ENCODE measurements at places on chromosomes 5 and 9. TPM values are rescaled to one million over a fixed set of nuclear protein-coding genes. Genes with fewer than 3 reads are reported as not detected.

SLCO4C1 gene
- 26.7 TPM for polyA plus RNA-seq

DNA sequence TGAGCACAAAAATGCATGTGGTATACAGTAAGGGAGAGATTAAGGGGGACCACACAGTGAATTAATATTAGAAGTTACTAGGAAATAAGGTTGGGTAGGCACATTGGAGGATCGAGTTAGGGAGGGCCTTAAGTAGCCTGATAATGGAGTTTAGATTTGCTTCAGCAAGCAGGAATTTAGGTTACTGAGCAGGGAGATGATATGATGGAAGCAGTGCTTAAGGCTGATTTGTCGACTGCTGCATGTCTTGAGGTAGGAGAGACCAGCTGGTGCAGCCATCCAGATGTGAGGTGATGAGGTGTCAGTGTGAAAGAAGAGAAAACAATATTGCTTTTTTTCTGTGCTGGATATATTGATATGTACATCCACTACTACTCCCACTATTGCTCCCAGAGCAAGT lies 55.2 kb upstream of the ACTBL2 start:
- no peak for DNase-seq

TRMO gene
- 24.0 TPM for polyA plus RNA-seq

DNA sequence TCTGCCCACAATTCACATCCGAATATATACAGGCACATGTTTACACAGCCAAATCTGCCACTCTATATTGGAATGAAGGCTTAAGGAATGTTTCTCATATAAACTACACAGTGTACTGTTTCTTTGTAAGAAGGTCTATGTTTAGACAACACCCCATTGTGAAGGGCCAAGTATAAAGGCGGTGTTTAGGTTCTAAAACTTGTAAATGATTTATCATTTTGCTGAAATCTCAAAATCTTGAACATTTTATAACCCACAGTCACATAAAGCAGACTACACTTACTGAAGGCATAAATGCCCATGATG lies 94.0 kb downstream of the ZNF608 start:
- DNase-seq, result no peak

DNA sequence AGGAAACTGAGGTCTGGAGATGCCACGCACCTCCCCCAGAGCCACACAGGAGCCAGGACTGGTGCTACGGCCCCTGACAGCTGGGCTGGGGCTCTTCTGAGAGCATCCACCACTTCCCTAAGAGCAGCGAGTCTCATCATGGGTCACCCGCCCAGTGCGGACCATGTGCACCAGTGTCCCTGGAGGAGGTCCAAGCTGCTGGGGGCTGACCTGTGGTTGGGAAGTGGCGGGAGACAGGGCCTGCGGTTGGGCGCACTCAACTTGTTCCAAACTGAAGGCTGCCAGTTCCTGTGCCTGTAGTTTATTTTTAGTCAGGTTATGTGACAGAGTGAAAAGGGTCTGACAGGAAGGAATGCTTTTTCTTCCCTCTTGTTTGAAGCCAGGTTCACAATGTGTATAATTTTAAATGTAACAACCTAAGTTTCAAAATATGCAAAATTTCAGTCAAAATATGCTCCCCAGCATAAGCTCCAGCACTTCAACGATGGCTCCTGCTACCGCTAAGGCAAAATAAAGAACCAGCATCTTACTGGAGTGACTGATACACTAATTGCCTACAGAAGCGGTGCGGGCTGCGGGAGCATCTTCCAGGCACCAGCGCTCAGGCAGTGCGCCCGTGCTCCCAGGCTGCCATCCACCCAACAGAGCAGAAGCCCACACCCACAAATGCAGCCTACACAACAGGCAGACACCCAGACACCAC lies 14.8 kb downstream of the BARHL1 start:
- no peak for DNase-seq

GRCh38 chr5:145027286-145027685 lies 807.9 kb downstream of the PRELID2 start:
- DNase-seq, result no peak

GRCh38 chr9:127393645-127394044 lies 3.3 kb upstream of the SLC2A8 start:
- no peak for DNase-seq

NOXA1 gene
- polyA plus RNA-seq, result 6.7 TPM

DNA sequence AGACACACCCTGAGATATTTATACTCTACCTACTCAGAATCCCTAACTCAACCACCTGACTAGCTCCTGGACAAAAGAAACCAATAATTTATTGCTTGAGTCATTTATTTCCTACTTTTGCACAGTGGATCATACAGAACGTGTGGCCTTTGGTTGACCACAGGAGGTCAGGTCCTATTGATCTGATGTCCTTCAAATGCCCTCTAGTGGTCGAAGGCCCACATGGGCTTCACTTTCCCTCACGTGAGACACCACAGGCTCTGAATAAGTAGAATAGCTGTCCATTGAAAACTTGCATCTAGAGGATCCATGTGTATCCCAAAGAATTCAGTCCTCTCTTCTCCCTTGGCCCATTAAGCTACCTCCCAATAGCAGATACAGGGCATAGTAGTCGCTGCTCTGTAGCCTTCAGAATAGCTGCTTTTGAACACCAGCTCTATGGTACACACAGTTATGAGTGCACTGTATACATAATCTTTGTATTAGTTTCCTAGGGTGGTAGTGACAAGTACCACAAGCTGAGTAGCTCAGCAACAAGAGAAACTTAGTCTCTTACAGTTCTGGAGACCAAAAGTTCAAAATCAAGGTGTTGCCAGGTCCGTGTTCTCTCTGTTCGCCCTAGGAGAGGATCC lies 177.6 kb upstream of the SMARCA2 start:
- peak; percentile 10 for DNase-seq

- DNase-seq, result no peak
Measured at GRCh38 chr9:123157221-123157620, 111.2 kb downstream of the STRBP start.

DNA sequence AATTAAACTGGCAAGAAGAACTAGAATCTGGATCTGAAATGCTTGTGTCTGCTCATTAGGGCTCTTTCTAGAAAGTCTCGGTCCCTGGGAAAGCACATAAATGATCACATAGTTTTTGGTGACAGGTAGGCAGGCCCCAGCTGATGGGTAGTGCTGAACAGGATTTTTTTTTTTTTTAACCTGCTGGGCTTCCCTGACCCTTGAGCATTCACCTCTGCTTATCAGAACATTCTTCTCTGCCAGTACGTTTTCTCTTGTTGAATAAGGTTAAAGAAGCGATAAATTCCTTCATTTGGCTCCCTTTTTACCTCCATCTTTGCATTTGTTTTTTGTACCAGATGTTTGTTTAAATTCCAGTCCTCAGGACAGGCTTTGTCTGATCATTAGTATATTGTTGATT lies 8.8 kb downstream of the KDM4C start:
- no peak for DNase-seq

DNA sequence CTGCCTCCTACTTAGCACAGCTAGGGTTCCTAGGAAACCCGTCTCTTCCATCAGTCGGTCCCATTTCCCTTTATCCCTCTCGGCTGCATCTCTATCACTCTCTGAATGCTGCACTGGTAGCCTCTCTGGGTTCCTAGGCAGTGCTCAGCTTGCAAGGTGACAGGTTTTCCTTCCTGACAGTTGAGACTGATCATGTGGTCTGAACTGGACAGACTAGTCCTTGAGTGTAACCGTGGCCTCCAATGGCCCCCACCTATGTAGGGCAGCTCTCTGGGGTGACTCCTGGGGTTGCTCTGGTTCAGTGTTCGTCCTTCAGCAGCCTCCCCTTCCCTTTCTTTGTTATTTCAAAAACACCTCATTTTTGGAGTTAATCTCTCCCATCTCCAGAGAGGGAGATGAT lies 3.8 kb downstream of the TMEM8B start:
- no peak for DNase-seq

TLX3 gene
- not detected for polyA plus RNA-seq

TMEM252 gene
- 7.7 TPM for polyA plus RNA-seq

DNA sequence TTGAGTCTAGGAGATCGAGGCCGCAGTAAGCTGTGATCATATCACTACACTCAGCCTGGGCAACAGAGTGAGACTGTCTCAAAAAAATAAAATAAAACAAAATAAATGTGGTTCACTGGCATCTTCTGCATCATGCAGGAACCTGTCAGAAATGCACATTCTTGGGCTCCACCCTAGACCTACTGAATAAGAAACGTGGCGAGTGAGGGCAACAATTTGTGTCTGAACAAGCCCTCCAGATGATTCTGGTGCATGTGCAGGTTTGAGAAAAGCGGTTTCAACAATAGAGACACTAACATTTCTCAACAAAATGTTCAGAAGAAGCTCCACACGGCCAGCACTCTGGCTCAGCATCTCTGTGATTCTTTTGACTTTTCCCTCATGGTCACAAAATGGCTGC lies 42.8 kb upstream of the CPEB4 start:
- no peak for DNase-seq

GRCh38 chr9:110767559-110768063 lies 99.0 kb downstream of the MUSK start:
- no peak for DNase-seq

CCIN gene
- 0.42 TPM for polyA plus RNA-seq

GRCh38 chr9:36423206-36423605 lies 23.1 kb upstream of the RNF38 start:
- no peak for DNase-seq

DNA sequence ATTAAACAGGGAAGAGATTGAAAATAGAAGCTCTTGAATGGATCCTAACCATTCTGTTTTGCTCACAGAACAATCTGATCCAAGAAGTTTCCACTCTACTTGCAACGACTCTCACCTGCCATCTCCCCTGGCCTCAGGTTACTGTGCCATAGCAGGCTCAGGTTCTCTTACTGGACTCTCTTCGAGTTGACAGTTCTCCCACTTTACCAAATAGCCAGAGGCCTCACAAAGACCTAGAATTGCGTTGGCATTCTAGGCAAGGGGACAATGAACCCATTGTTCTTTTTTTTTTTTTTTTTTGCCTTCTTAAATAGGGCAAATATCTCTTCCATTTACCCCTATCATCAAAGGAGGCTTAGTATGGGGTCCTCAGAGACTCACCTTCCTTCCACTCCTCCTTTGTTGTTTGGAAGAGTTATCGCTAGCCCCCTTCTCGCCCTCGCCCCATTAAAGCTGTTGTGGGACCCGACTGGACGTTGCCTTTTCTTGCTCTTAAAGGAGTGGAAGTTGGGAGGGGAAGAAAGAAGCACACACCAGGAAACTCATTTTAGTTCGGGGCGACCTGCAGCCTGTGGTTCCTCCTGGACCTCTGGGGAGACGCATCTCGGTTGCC lies 688 bp upstream of the PLPPR1 start:
- DNase-seq, result no peak

DNA sequence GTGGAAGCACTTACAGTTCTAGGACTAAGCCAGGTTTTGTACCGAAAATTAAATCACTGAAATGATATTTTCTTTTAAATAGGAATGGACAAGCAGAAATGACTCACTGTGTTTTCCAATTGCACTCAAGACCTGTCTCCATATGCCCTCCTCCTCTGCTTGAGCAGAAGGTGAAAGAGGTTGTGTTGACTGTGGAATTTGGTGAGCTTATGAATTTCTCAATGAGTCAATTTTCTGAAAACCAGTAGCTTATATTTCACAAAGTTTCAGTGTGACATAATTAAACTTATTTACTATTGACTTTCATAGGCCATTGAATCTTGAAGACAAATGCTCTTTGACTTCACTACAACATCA lies 249.9 kb downstream of the NPR3 start:
- no peak for DNase-seq

GRCh38 chr9:121640491-121641223 lies 10.8 kb upstream of the DAB2IP start:
- no peak for DNase-seq

DBH gene
- 0.90 TPM for polyA plus RNA-seq

CETN3 gene
- 79.0 TPM for polyA plus RNA-seq

PRRC1 gene
- polyA plus RNA-seq, result 95.7 TPM

GRCh38 chr9:120265791-120266190 lies 314.2 kb downstream of the CDK5RAP2 start:
- no peak for DNase-seq

- DNase-seq, result no peak
Measured at GRCh38 chr5:107301999-107302398, 368.7 kb downstream of the EFNA5 start.
